Caudate nucleus (tissue), 63 donors: ENCODE measurements at places on chromosomes 4 and X.
A peak's percentile ranks its signal among the peaks of the same experiment; 100 is the strongest.

DNA sequence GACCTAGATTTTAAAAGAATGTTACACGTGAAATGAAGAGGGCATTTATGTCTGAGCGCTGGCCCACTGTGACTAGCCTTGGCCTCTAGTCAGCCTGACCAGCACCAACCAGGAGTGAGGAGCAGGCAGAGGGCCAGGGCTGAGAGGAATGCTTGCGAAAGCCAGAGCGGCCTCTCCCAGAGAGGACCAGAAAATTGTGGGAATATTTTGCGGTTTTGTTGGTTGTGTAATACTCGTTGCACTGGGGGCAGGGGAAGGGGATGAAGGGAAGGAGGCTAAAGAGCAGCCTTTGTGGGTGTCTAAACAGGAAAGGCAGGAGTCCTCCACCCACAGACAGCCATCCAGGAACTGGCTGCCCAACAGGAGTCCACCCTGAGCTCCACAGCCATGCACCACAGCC, 3.8 kb downstream of the GABRE start:
- DNase-seq: no peak

DNA sequence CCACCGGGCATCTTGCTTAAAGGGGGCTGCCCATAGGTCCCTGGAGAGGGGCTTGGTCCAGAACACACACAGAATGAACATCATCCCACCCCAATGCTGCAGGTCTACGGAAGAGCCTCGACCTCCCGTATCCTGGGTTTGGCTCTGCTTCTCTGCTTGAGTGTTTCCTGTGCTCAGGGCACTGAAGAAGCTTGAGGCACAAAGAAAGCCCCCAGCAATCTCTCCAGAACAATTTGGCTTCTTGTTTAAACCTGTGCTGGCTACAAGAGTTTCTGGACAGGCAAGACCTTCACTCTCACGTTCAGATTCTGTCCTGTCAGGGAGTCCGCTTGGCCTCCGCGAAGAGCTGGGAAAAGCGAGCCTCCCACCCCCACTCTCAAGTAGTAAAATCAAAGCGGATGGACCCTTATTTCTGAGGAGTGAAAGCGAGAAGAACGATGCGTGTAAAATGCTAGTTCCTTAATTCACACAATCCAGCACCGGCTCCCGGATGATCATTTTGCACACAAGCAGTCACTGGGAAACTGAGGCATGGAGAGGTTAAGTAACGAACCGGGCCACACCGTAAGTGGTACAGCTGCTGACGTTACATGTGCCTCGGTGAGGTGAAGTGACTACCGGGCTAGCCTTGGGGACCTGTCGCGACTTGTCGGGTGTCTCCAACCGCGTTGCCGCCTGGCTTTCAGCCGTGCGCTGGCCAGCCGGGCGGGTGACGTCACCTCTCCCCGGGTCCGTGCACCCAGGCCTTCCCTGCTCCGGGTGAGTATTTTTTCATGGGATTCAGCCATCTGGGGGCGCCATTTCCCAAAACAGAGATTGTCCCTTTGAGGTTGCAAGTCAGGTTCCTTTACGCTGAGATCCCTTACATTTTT, 3.1 kb upstream of the SFRP2 start:
- DNase-seq: peak; percentile 19

GRCh38 chrX:23787745-23788118, 4.8 kb downstream of the SAT1 start:
- DNase-seq: no peak

DNA sequence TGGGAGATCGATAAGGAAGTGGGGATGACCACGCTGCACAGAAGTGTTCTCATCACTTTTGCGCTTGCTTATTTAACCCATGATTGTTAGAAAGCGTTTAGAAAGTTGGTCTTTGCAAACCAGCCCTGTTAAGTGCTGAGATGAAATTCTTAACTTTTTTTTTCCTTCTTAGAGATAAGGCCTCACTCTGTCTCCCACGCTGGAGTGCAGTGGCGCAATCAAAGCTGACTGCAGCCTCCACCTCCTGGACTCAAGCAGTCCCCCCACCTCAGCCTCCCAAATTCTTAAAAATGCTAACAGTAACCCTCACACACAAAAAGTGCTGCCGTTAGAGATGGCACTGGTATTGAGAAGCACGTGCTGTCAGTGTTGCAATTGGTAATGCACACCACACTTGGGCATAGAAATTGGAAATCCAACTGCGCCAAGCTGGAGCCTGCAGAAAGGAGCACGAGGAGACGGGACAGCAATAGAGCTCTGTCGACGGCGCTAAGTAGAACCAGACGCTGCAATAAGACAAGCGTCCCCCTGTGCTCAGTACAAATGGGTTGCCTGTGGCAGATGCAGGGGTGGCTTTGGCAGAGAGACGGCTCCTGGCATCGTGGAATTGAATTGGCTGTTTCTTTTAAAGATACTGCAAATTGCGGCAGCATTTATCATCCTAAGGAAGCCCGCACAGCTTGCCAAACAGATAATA, 113.4 kb downstream of the TBL1X start:
- DNase-seq: no peak

DNA sequence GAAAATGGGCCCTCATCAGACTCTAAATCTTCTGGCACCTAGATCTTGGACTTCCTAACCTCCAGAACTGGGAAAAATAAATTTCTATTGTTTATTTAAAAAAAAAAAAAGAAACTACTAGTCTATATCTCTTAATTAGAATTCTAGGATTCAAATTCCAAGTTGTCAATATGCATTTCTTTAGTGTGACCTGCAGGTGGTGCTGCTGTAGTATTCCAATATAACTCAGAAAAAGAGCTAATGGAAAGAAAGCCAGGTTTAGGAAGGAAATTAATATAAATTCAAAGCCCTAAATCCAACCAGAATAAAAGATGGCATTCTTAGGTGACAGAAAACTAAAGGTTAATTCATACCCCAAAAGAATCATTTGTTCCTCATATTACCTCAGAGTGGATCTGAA, 80.0 kb upstream of the NALF2 start:
- no peak for DNase-seq

DNA sequence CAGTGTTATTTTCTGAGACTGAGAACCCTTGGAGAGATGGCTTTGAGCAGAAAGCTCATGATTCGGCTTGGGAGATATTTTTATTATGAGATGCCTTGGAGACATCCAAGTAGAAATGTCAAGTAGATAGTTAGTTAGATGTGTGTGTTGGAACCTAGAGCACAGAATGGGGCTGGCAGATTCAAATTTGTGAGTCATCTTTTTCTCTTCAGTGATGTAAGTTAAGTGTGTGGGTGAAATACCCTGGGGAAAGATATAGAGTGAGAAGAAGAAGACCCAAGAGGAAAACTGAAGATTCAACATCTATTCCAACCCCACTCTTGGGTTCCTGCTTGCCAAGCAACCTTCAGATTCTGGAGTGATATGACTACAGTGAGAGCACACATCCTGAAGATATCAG, 580.8 kb upstream of the AMOT start:
- DNase-seq: no peak

DNA sequence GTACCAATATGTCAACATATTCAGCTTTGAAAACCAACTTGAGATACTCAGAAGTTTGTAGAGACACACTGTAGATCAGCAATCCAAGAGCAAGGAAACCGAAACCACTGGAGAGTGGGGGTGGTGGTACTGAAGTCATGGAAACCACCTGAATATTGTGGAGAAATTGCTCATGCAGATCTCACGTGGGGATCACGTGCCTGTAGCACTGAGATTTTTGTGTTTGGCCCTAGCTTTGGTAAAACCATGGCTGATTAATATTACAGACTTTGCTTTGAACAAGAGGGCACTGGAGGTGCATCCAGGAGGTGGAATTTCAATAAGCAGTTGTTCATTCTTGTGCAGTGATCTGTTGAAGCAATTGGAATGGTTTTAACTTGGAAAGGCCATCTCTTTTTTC, 47.2 kb downstream of the GBA3 start:
- no peak for DNase-seq

DNA sequence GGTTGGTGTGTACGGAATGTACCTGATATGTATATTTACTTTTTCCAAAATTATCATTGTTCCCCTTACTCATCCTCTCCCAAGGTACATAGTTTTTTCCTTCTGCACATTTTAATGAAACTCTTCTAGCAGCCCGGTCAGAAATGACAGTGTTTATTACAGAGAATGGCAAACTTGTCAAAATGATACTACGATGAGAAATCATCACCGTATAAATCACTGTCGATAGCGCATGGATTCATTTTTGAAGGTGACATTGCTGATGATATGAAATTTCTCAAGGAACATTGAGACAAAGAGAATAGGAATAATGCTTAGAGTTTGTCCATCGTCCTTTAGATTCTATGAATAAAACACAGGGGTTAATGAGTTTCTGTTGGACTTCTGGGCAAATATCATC, 30.6 kb downstream of the FAM114A1 start:
- no peak for DNase-seq

- no peak for DNase-seq
These were observed 271.2 kb downstream of the RAB28 start for GRCh38 chr4:13212936-13213335.

DNA sequence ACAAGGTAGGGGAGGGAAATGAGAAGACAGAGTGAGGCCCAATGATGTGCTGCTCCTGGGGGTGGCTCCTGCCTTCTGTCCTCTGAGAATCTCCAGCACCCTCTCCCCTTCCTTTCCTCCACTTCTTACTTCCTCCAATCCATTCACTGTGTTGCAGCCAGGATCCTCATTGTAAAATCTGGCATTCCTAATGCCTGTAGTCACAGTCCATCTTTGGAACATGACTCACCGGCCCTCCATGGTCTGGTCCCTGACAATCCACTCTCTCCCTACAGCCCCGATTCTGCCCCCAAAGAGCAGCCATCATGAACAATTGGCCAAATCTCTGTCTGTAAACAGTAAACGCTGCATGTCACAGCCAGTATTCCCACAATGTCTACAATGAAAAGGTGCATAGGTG, 72.9 kb downstream of the CLNK start:
- no peak for DNase-seq

GRCh38 chr4:8181844-8182243, 17.2 kb upstream of the SH3TC1 start:
- DNase-seq: no peak

GRCh38 chr4:184689681-184690080, 40.1 kb downstream of the PRIMPOL start:
- no peak for DNase-seq

DNA sequence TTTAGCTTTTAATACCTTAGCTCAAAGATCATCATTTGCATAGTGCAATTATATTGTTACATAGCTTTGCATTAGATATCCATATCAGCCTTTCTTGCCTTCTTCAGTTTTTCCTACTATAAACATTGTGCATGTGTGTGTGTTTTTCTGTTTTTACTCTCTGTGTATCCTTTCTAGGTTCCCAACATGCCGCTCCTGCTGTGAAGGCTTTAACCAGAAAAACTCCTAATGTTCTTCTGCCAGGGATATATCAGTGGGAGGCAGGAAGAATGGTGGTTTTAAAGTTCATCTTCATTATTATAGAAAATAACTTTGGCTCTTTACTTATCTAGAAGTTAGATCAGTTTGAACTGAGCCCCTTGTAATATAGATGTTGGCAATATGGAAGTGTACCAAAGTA, 61.2 kb downstream of the CPE start:
- no peak for DNase-seq

- DNase-seq: no peak
These were observed 32.2 kb upstream of the NDST4 start for GRCh38 chr4:115145393-115146160.

DNA sequence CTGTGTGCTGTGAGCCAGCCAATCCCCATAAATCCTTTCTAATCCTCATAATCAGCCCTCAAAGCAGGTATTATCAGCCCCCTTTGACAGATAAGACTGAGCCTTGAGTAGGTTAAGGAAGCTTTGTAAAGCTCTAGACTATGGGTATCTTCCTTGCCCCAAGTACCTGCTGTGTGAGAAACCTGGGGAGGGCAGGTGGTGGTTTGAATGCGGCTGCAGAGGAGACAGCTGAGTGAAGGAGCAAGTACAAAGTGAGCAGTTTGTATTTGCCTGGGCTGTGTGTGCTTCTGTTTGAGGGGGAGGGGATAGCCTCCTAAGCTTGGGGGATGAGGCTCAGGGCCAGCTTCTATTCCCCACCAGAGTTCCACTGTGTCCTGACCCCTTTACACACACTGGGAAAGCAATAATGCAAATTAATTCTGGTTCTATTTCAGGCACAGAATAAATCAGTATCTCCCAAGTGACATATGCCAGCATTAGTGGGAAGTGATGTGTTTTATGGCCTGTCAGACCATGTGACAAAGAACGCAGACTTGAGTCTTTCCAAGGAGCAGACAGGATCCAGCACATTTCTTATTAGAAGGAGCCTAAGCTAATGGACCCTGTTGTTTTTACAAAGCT, 63.5 kb downstream of the EVC start:
- DNase-seq: no peak

DNA sequence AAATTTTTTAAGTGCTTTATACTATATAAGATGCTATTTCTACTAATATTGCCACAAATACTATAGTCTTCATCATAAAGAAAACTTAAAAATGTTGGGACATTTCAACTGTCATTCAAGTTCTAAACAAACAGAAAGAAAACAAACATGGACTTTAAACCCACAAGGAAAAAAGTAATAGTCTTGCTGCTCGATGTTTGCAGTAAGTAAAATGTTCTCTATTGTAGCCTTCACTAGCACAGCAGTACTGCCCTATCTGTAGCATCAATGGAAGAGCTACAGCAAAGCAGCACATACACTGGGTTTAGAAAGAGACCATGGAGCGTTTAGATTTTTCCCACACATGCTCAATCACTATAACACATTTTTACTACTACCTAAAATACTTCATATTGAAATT, 146.8 kb downstream of the KLHL13 start:
- no peak for DNase-seq

- no peak for DNase-seq
These were observed 128.2 kb upstream of the ENPEP start for GRCh38 chr4:110347805-110348204.

GRCh38 chr4:30836231-30836630, 116.1 kb downstream of the PCDH7 start:
- DNase-seq: no peak

DNA sequence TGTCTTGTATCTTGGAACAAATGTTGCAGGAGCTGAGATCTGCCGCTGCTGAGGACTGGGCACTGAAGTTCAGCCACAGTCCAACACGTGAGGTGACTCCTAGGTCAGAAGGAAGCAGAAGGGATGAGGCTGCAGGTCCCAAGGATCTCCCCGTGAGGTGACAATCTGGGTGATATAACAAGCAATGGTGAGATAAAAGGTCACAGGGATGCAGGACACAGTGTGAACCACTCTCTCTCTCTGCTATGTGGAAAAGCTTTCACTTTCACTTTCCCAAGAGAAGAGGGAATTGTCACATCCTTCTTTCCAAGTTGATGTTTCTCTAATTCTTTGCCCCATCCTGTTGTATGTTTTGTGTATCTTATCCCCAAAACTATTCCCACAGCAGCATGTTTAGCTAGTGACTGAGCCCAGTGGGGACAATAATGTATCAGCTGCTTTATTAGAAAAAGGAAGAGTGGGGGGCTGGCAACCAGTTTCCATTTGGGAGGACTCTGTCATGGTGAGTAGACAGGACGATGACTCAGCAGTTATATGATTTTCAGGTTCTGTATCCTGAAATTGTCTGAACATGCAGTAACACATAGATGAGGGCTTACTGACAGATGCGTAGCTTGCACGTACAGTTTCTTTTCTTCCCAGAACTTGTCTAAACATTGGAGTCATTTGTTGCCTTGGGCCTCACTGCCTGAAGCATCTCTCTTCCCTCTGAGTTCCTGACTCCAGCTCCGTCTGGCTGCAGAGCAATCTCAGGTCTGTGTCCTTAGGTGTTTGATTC, 1415.8 kb upstream of the TENM3 start:
- DNase-seq: no peak

GRCh38 chrX:3713225-3713936, at the start of gene PRKX:
TSS of gene PRKX (minus strand) at chrX:3713649. CDS start at chrX:3713253, 396 bp downstream.
- DNase-seq: no peak
